Cardiac muscle cell (in vitro differentiated cells and primary cell): ENCODE measurements at places on chromosomes 3 and 15. TPM values are rescaled to one million over a fixed set of nuclear protein-coding genes. Genes with fewer than 3 reads are reported as not detected.

Gene GOLGA8M
- polyA plus RNA-seq: not detected in 2 replicates

- no peak for DNase-seq
- H3K27ac ChIP-seq: no peak overlapping the region
- H3K36me3 ChIP-seq: peaks cover 21% of the 10 kb centered on the region
- peaks cover 6% of the 10 kb centered on the region for H3K4me1 ChIP-seq
Measured at GRCh38 chr3:14126887-14127505, 2.1 kb downstream of the TMEM43 start.

Gene XCR1
- not detected in 2 replicates for polyA plus RNA-seq

Gene CATSPER2
- polyA plus RNA-seq: 4.6 and 5.3 TPM in 2 replicates

Gene B3GALNT1
- polyA plus RNA-seq: 6.6 and 10.8 TPM in 2 replicates

DNA sequence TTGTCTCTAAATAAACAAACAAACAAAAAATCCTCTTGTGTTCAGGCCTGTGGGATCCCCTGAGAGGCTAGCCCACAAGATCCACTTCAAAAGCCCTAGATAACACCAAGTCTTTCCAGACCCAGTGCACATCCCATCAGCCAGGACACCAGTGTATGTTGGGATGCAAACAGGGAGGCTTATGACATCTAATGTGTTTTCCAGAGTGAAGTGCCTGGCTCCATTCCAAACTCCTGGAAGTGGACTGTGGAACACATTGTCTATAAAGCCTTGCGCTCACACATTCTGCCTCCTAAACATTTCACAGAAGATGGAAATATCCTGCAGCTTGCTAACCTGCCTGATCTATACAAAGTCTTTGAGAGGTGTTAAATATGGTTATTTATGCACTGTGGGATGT lies 57.0 kb downstream of the MLH1 start:
- H3K4me1 ChIP-seq: peaks cover 10% of the 10 kb centered on the region
- DNase-seq: peak; percentile 12

Gene GOLGA6L9
- polyA plus RNA-seq: 7.3 and 12.0 TPM in 2 replicates

GRCh38 chr3:65409176-65409569 lies 629.5 kb downstream of the MAGI1 start:
- peaks cover 18% of the 10 kb centered on the region for H3K4me1 ChIP-seq
- no peak for DNase-seq
- peaks cover 2% of the 10 kb centered on the region for H3K36me3 ChIP-seq

DNA sequence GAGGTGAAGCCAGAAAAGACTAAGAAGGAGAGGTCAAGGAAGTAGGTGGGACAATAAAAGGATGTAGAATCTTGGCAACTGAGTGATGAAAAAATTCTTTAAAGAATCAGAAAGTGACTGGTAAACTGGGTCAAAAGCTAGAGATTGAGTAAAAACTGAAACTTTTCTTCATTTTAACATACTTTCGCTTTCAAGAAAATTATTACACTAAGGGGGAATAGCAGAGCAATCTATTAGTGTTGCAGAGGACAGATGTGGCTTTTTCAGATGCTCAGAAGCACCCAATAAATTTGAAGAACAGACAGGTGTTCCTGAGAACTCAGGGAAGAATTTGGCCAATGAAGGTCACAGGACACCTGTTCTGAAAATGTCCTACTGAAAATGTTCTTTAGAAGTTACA lies 805.4 kb upstream of the ALCAM start:
- DNase-seq: no peak
- no peak overlapping the region for H3K27ac ChIP-seq
- no peaks in the 10 kb centered on the region for H3K36me3 ChIP-seq
- H3K4me3 ChIP-seq: no peak overlapping the region

DNA sequence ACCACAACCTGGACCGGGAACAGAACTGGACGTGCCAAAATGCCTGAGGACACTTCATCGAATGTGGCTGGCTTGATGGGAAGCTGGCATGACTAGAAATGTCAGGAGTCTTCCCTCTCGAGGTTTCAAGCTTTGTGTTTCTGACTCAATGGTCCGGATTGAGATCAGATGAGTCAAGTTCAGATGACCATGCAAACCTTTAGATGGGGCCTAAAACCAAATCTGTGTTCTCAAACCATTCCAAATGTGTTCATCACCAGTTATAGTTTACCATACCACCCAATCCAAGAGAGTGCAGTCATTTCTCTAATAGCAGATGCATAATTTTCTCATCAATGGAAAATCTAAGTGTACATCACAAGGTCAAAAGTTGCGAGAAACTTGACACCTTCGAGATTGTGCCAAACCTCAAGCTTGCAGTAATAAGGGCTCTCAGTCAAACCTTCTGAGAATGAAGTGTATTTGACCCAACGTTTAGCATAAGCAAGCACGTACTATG lies 369.1 kb downstream of the RORA start:
- H3K36me3 ChIP-seq: no peaks in the 10 kb centered on the region
- H3K27me3 ChIP-seq: peaks cover 48% of the 10 kb centered on the region
- no peak for DNase-seq
- H3K27ac ChIP-seq: no peak overlapping the region

GRCh38 chr3:29771602-29772001 lies 490.7 kb downstream of the RBMS3 start:
- no peaks in the 10 kb centered on the region for H3K36me3 ChIP-seq
- H3K4me1 ChIP-seq: peaks cover 8% of the 10 kb centered on the region
- no peak for DNase-seq
- H3K27me3 ChIP-seq: no peaks in the 10 kb centered on the region
- H3K4me3 ChIP-seq: no peak overlapping the region

GRCh38 chr15:41917767-41918430 lies 24.0 kb upstream of the SPTBN5 start:
- DNase-seq: peak; percentile 71
- H3K4me1 ChIP-seq: peaks cover 89% of the 10 kb centered on the region
- H3K4me3 ChIP-seq: no peak overlapping the region

Gene ROPN1
- polyA plus RNA-seq: not detected in 2 replicates

Gene RASGRP1
- 1.1 and 6.3 TPM in 2 replicates for polyA plus RNA-seq

Gene USP50
- not detected in 2 replicates for polyA plus RNA-seq

Gene ILDR1
- not detected in 2 replicates for polyA plus RNA-seq

GRCh38 chr3:129015388-129016105 lies 14.4 kb downstream of the EFCC1 start:
- DNase-seq: peak; percentile 36
- no peak overlapping the region for H3K4me3 ChIP-seq
- H3K4me1 ChIP-seq: peaks cover 8% of the 10 kb centered on the region
- H3K36me3 ChIP-seq: no peaks in the 10 kb centered on the region

GRCh38 chr3:188914552-188914951 lies 257.2 kb upstream of the TPRG1 start:
- peaks cover 12% of the 10 kb centered on the region for H3K4me1 ChIP-seq
- no peak overlapping the region for H3K27ac ChIP-seq
- H3K36me3 ChIP-seq: no peaks in the 10 kb centered on the region
- H3K27me3 ChIP-seq: no peaks in the 10 kb centered on the region
- no peak overlapping the region for H3K4me3 ChIP-seq

DNA sequence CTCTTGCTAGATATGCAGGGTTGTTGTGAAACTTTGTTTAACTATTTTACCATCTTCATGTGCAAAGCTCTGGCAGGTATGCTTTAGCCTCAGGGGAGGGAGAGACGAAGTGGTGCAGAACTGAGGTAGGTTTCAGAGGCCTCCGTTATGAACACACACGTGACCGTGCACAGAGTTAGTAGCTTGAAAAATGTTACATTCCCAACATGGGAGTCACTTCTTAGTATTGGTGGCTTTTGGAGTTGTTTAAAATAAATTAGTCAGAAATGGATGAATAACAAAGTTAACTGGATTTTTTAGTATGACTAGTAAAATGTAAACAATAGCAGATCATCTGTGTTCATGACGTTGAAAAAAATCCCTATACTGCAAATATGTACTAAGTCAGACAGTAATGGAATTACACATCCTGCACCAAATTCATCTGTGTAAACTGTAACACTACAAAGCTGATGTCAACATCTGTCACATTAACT lies 279.6 kb downstream of the KLF13 start:
- no peaks in the 10 kb centered on the region for H3K36me3 ChIP-seq
- no peaks in the 10 kb centered on the region for H3K27me3 ChIP-seq
- H3K4me1 ChIP-seq: peaks cover 3% of the 10 kb centered on the region
- H3K4me3 ChIP-seq: no peak overlapping the region

GRCh38 chr3:78724859-78725258 lies 1042.9 kb downstream of the ROBO1 start:
- H3K36me3 ChIP-seq: no peaks in the 10 kb centered on the region
- peaks cover 4% of the 10 kb centered on the region for H3K4me1 ChIP-seq
- no peak overlapping the region for H3K27ac ChIP-seq
- no peaks in the 10 kb centered on the region for H3K27me3 ChIP-seq

Gene STAB1
- 0.91 TPM in 1 of 2 replicates, not detected in the other for polyA plus RNA-seq

Gene ITGA11
- 0.07 and 1.2 TPM in 2 replicates for polyA plus RNA-seq

- H3K36me3 ChIP-seq: no peaks in the 10 kb centered on the region
- no peak overlapping the region for H3K4me3 ChIP-seq
- H3K4me1 ChIP-seq: peaks cover 3% of the 10 kb centered on the region
- H3K27ac ChIP-seq: no peak overlapping the region
- DNase-seq: peak; percentile 26
Measured at GRCh38 chr3:190621927-190622326, 108.0 kb downstream of the IL1RAP start.

DNA sequence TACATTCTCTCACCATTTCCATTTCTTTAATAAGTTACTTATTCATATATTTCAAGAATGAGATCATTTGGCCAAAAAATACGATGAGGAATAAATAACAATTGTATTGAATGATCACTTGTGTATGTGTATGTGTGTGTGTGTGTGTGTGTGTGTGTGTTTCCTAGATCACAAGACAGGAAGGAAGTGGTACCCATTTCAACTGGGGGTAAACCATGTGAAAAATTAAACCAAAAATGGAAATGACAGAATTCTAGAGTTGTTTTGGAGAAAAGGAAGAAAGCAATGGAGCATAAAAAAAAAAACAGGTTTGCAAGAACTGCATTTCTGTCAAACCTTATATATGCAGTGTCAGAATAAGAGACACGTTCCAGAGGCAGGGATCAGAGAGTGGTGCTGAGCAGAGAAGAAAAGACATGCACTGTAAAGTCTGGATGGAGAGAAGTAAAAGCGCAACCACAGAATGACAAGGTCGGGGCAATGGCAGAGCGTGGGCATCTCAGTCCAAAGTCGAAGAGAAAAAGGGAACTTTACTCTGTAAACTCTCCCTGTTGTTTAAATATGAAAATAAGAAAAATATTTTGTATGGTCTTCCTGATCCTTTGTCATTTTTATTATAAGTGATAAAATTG lies 75.5 kb downstream of the PEX5L start:
- DNase-seq: no peak
- H3K4me1 ChIP-seq: peaks cover 2% of the 10 kb centered on the region
- no peaks in the 10 kb centered on the region for H3K27me3 ChIP-seq
- H3K36me3 ChIP-seq: no peaks in the 10 kb centered on the region
- H3K4me3 ChIP-seq: no peak overlapping the region
- H3K27ac ChIP-seq: no peak overlapping the region

DNA sequence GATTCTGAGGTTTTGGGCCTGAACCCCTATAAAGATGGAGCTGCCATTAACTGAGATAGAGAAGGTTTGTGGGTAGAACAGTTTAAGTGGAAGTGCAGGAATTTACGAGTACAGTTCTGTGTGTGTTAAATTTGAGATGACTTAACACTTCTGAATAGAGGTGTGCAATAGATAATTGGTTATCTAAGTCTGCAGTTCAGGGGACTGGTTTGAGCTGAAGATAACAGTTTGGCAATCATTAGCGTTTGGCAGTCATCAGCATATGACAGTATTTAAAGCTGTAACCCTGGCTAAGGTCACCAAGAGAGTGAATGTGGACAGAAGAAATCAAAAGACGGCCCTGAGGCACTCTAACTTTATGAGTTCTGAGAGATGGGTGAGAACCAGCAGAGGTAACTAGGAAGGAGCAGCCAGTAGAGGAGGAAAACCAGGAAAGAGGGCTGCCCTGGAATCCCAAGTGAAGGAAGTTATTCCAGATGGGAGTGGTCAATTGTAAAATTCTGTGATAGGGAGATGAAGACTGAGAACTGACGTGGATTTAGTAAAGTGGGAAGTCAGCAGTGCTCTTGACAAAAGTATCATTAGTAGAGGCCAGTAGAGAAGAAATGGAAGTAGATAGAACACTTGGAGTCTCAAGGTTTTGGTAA lies 8.1 kb downstream of the MYNN start:
- H3K4me1 ChIP-seq: no peaks in the 10 kb centered on the region
- no peak overlapping the region for H3K27ac ChIP-seq
- no peak overlapping the region for H3K4me3 ChIP-seq
- no peaks in the 10 kb centered on the region for H3K27me3 ChIP-seq

GRCh38 chr3:72310419-72311380 lies 525.8 kb upstream of the PROK2 start:
- DNase-seq: no peak
- no peak overlapping the region for H3K4me3 ChIP-seq
- no peaks in the 10 kb centered on the region for H3K4me1 ChIP-seq
- no peaks in the 10 kb centered on the region for H3K36me3 ChIP-seq

- peaks cover 4% of the 10 kb centered on the region for H3K4me1 ChIP-seq
- peak; percentile 81 for DNase-seq
- no peaks in the 10 kb centered on the region for H3K27me3 ChIP-seq
- H3K27ac ChIP-seq: no peak overlapping the region
- H3K36me3 ChIP-seq: peaks cover 3% of the 10 kb centered on the region
- H3K4me3 ChIP-seq: no peak overlapping the region
Measured at GRCh38 chr15:41022487-41023090, 69.3 kb downstream of the CHAC1 start.

GRCh38 chr15:49664716-49665115 lies 43.9 kb downstream of the DTWD1 start:
- no peak overlapping the region for H3K4me3 ChIP-seq
- H3K4me1 ChIP-seq: no peaks in the 10 kb centered on the region

DNA sequence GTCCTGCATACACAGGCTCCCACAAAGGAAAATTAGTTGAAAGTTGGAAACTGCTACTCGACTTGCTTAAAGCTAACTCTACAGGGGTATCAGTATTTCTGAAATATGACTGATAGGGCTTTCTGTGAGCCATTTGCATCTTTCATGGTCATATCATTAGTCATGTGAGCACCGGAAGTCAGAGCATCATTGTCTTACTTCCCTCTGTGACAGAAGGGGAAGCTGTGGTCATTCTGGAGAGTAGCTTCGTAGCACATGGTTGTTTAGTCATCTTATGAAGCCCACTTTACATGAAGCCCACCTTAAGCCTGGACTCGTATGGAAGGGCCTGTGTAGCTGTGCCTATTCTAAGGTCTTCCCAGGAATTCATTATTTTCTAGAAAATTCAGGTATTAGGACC lies 69.0 kb downstream of the COL6A5 start:
- H3K27ac ChIP-seq: no peak overlapping the region
- no peak overlapping the region for H3K4me3 ChIP-seq
- no peaks in the 10 kb centered on the region for H3K36me3 ChIP-seq
- DNase-seq: no peak
- H3K4me1 ChIP-seq: no peaks in the 10 kb centered on the region

DNA sequence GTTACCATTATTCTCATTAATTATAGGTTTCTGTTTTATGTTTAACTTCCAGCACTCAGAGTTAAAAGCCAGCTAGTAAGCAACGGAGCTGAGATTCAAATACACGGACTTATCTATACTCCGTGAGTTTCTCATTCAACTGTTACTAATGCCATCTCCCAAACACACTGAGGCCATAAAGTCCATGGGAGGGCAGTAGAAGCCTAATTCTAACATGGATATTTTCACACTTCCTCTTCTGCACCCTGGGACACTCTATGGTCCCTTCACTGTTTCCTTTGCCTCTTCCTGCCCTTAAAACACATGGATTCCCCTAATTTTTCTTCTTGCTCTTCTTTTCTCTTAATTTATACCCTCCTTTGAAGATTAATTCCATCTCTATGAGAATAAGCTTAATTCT lies 245.0 kb downstream of the KLF13 start:
- peak; percentile 36 for DNase-seq
- no peaks in the 10 kb centered on the region for H3K36me3 ChIP-seq
- no peaks in the 10 kb centered on the region for H3K27me3 ChIP-seq
- peaks cover 9% of the 10 kb centered on the region for H3K4me1 ChIP-seq
- H3K4me3 ChIP-seq: no peak overlapping the region
